ENCODE measurements at places on chromosomes 3 and 15.
A peak's percentile ranks its signal among the peaks of the same experiment; 100 is the strongest.

DNA sequence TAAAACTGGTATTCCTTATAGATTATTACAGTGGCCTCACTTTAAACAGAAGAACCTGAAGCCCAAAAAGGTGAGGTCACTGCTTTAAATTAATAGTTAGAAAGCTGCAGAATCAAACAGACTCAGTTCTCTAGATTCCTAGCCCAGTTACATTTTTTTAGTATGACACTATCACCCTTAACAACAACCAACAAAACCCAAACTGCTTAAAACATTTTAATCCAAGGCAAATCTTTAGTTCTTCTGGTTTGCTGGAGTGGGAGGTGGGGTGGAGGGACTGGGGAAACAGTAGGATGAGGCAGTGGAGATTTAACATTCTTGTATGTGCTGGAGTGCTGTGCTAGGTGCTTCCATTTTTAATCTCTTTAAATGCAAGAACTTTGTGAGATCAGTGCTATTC is 631.6 kb upstream of the KCNMB2 start:
- H3K4me3 ChIP-seq, result no peak overlapping the region
- no peak overlapping the region for H3K27ac ChIP-seq

DNA sequence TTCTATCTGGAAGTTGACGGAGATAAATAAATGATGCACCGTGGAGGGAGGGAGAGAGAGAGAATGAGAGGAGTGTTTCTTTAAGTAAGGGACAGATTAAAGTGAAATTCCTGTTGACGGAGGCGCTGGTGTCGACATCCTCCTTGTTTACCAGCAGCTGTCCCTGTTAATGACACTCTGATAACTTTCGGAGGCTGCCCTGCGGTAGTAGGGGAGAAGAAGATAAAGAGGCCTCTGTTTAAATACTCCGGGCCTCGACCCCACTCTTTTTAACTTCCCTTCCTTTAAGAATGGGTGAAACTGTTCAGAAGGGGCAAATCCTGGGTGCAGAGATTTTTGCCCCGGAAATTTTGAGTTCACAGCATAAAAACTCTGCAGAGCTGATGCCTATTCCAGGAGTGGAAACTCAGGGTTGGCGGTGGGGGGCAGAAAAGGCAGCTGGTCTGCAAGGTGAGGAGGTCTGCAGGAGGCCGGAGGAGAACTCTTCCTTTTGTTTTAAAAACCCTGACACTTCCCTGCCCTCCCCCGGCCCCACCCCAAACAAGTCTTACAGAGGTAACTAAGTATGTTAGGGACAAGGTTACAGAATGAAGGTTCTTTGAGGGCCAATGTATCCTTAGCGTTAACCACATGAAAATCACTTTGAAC is 276.6 kb upstream of the NR2F2 start:
- H3K27me3 ChIP-seq, result no peaks in the 10 kb centered on the region
- peaks cover 15% of the 10 kb centered on the region for H3K4me1 ChIP-seq
- DNase-seq, result no peak
- peak overlapping the region; percentile 41 for H3K4me3 ChIP-seq
- peak overlapping the region; percentile 81 for H3K27ac ChIP-seq

- no peak overlapping the region for H3K27ac ChIP-seq
- DNase-seq, result no peak
- H3K36me3 ChIP-seq, result no peaks in the 10 kb centered on the region
Observed at GRCh38 chr3:183481582-183481981, 53.2 kb upstream of the MCF2L2 start.

DNA sequence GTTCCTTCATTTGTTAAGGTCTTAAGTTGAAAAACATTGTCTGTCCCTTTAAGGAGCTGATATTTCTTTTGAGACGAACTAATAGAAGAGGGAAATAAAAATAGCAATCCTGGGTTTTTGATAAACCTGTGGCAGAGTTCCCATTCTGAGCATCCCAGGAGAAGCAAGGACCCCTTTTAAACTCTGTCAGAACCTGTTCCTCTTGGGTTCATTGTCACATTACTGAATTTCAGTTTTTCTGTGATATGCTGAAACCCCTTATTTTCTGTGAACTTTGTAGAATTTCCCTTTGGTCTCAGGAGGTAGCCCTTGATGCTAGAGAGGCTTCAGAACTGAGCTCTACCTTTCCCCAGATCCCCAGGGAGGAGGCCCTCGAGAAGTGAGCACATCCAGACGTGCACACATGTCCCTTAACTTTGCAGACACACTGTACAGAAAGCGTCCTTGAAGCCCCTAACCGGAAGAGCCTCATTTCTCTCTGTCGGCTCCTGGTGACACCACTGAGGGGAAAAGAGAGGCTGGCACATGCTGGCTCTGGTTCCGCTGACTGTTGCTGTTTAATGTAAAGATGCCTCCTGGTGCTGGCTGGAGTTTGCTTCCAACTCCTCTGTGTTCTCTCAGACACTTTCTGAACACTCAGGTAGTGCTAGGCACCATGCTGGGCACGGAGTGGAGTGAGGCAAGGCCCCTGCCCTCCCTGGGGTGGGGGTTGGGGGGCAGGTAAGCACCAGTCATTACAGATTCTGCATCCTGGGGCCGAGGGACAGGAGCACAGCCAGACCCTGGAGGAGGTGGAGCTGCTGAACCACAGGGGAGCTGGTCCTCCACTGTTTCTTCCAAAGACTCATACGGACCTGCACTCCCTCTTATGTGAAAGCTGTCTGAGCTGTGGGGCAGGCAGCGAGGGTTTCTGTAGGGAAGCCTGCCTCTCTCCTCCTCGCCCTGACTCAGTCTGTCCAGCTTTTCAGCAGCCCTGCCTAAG is 77.5 kb downstream of the CHDH start:
- DNase-seq, result no peak
- H3K4me3 ChIP-seq, result no peak overlapping the region
- no peak overlapping the region for H3K27ac ChIP-seq

DNA sequence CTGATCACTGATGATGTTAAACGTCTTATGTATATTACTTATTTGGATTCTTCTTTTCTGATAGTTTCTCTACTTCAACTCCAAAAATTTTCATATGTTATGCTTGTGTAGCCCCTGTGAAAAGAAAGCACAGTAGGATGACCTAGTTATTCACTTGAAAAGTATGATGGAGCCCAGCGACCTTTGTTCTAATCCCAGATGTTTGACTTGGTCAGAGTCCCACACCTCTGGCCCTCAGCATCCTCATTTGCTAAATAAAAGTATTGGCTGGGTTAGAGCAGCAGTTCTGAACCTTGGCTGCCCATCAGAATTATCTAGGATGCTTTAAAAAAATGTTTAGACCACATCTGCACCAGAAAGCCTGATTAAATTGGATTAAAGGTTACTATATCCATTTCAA is 173.7 kb downstream of the ATG7 start:
- no peaks in the 10 kb centered on the region for H3K4me1 ChIP-seq
- no peaks in the 10 kb centered on the region for H3K27me3 ChIP-seq
- no peaks in the 10 kb centered on the region for H3K36me3 ChIP-seq
- H3K4me3 ChIP-seq, result no peak overlapping the region
- DNase-seq, result peak; percentile 38
- no peak overlapping the region for H3K27ac ChIP-seq

DNA sequence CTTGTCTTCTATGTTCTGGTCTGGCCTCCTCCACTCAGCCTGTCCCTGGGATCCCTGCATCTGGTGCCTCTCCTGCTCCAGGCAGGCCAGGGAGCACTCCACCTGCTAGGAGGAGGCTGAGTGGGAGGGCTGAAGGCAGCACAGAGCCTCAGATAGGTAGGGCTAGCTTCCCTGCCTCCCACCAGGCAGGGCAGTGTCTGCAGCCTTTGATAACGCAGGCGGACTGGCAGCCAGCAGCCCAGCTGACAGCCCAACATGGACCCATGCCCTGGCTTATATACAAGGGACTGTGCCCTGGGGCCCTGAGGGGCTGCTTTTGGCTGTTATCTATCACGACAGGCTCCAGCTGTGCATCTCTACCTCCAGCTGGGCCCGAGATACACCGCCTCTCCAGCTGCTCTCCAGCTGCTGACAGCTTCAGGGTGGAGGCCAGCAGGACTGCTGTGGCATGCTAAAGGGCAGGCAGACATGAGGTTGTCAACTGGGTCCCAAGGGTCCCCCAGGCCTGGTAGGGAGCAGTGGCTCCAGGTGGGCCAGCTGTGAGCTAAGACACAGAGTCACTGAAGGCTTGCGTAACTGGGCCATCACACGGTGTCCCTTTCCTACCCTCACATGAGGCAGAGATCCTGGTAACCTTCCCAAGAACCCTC is 5.2 kb upstream of the CLK3 start:
- peaks cover 14% of the 10 kb centered on the region for H3K4me1 ChIP-seq
- peak; percentile 61 for DNase-seq
- no peak overlapping the region for H3K27ac ChIP-seq
- no peaks in the 10 kb centered on the region for H3K27me3 ChIP-seq
- H3K36me3 ChIP-seq, result no peaks in the 10 kb centered on the region
- no peak overlapping the region for H3K4me3 ChIP-seq

- no peaks in the 10 kb centered on the region for H3K36me3 ChIP-seq
- no peak overlapping the region for H3K27ac ChIP-seq
- DNase-seq, result peak; percentile 38
Observed at GRCh38 chr15:74997141-74997540, 1.8 kb downstream of the SCAMP5 start.

- no peaks in the 10 kb centered on the region for H3K36me3 ChIP-seq
- H3K4me3 ChIP-seq, result no peak overlapping the region
- no peaks in the 10 kb centered on the region for H3K4me1 ChIP-seq
- DNase-seq, result no peak
Observed at GRCh38 chr3:178353006-178353694, 183.1 kb upstream of the KCNMB2 start.

- H3K27ac ChIP-seq, result no peak overlapping the region
- H3K4me1 ChIP-seq, result no peaks in the 10 kb centered on the region
Observed at GRCh38 chr3:159146856-159147435, 345.1 kb downstream of the MFSD1 start.

- peak overlapping the region; percentile 15 for H3K4me3 ChIP-seq
- H3K4me1 ChIP-seq, result peaks cover 90% of the 10 kb centered on the region
Observed at GRCh38 chr3:71133865-71134264, 449.7 kb downstream of the FOXP1 start.

GRCh38 chr3:114700637-114701234 is 406.9 kb downstream of the TIGIT start:
- H3K27me3 ChIP-seq, result no peaks in the 10 kb centered on the region
- H3K36me3 ChIP-seq, result no peaks in the 10 kb centered on the region
- DNase-seq, result no peak
- no peak overlapping the region for H3K4me3 ChIP-seq
- H3K4me1 ChIP-seq, result peaks cover 14% of the 10 kb centered on the region
- H3K27ac ChIP-seq, result no peak overlapping the region

DNA sequence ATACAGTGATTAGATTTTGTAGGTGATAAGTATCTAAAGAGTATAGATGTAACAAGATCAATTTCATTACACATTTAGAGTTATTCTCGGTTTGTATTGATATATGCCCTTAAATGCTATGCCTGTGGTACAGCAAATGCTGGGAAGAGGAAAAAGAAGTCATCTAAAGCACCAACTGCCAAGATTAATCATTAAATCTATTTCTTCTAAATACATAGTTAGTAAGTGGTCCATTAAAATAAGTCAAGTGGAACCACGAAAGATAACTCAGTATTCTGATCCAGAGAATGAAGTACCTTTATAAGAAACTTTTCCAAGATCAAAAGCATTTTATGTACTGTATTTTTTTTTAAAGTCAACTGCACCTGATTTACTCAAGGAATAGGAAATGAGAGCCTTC is 142.1 kb upstream of the CGNL1 start:
- no peaks in the 10 kb centered on the region for H3K36me3 ChIP-seq
- no peak for DNase-seq
- H3K4me3 ChIP-seq, result no peak overlapping the region
- H3K27ac ChIP-seq, result no peak overlapping the region

All from stomach (tissue), 19 donors.